Dorsolateral prefrontal cortex (tissue), 122 donors: ENCODE measurements at places on chromosomes 6 and 20. TPM values are rescaled to one million over a fixed set of nuclear protein-coding genes. Genes with fewer than 3 reads are reported as not detected.

DNA sequence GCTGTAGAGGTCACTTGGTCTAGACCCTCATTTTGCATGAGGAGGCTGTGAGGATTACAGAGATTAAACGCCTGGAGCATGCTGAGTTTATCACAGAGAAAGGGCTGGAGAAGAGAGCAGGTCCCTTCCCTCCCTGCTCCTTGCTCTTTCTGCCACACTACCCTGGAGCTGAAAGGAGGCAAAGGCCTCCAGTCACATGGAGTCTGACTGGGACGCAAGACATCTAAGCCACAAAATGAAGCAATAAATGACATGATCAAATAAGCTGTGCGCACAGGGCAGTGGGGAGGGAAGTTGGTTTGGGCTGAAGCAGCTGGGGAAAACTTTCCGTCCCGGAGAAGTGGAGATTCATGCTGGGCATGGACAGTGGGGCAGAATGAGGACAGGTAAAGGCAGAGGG, 33.3 kb downstream of the ATXN1 start:
- no peak for DNase-seq

Gene ELOVL2
- 13.5 TPM for total RNA-seq

GRCh38 chr6:55836481-55836880, 38.9 kb downstream of the BMP5 start:
- no peak for DNase-seq

Gene BTN1A1
- total RNA-seq = not detected
